Stimulated activated CD4-positive, alpha-beta T cell treated with anti-CD3 and anti-CD28 coated beads, Interleukin-15, amount 100 ng/mL, for 48 hours (primary cell): ENCODE measurements at places on chromosomes 11 and 22.
A peak's percentile ranks its signal among the peaks of the same experiment; 100 is the strongest.

GRCh38 chr22:23229646-23230045, 49.3 kb downstream of the BCR start:
- no peak for DNase-seq

- no peak for DNase-seq
Observed at GRCh38 chr22:43893266-43893665, 1.5 kb upstream of the PNPLA5 start.

- DNase-seq, result no peak
Observed at GRCh38 chr11:95378111-95378510, 147.1 kb upstream of the SESN3 start.

DNA sequence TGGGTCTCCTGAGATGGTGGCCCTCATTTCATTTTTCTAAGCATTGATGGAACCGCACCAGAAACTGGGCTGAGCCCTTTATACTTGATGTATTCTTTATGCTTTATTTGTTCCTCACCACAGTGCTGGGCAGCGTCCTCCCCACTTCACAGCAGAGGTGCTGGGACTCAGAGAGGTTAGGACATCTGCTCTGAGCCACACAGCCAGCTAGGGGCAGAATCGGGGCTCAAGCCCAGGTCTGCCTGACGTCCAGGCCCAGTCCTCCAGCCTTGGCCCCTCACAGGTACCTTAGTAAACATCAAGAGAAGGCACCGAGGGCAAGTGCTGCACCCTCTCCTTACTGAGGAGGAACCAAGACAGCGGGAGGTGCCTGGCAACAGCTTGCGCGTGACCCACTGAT, 20.2 kb upstream of the SHISAL1 start:
- no peak for DNase-seq

DNA sequence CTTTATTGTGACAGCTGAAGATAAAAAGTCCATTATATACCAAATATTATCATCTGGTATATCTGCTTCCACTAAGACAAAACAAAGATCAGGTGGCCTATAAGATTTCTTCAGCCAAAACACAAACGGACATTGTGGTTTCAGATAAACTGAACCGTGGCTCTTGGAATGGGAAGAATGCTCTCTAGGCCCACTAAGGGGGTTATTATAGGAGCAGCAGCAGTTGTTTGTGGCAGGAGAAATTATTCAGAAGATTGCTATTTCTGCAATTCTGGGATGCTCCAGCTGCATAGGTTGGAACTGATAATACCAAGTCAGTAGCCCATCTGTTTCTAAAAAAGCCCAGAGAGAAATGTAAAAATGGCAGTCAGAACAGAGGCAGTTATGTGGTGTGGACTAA, 145.3 kb downstream of the NCAM1 start:
- no peak for DNase-seq

- no peak for DNase-seq
Observed at GRCh38 chr22:45784357-45785277, 113.0 kb downstream of the ATXN10 start.

GRCh38 chr22:49792107-49792506, 35.6 kb downstream of the BRD1 start:
- no peak for DNase-seq

- no peak for DNase-seq
Observed at GRCh38 chr11:134665188-134665535, 253.1 kb upstream of the B3GAT1 start.

DNA sequence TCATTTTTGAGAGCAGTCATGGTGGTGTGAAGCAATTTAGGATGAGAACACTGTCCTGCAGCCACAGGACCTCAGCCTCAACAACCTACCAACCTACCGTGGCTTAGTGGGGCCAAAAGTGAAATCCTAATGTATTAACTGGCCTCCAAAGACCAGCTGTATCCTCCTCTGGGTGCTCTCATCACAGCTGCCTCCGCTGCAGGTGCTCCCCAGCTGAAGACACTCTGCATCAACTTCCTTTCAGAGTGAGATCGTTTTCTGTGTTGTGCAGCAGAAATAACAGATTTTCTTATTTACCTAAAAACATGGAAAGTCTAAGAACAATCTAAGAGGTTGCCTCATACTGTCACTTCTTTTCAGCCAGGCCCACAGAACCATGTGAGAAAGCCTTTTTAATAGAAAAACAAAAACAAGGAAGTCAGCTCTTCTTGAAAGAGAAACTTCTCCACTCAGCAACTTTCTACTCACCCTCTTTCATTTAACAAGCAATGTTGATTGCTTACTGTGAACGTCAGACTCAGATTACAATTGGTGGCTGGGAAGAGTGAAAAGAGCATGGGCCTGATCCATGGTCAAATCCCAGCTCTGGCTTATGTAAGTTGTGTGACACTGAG, 136.1 kb downstream of the TENM4 start:
- DNase-seq, result no peak

DNA sequence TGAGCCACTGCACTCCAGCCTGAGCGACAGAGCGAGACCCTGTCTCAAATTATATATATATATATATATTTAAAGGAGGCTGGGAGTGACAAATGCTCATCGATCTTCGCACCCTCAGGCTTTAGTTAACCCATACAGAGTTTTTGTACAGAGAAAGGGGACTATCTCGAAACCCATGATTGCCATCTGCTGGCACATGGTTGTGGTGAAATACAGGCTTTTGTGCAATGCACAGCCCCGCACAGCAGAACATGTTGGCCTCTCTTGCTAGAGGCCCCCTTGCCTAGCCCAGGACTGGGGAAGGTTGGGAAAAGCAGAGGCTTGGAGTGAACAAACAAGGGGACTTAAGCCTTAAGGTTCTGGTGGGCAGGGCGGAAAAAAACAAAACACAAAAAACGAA, 3.6 kb downstream of the MYBPC3 start:
- DNase-seq, result no peak

GRCh38 chr11:27211370-27212127, 151.5 kb downstream of the CCDC34 start:
- no peak for DNase-seq

DNA sequence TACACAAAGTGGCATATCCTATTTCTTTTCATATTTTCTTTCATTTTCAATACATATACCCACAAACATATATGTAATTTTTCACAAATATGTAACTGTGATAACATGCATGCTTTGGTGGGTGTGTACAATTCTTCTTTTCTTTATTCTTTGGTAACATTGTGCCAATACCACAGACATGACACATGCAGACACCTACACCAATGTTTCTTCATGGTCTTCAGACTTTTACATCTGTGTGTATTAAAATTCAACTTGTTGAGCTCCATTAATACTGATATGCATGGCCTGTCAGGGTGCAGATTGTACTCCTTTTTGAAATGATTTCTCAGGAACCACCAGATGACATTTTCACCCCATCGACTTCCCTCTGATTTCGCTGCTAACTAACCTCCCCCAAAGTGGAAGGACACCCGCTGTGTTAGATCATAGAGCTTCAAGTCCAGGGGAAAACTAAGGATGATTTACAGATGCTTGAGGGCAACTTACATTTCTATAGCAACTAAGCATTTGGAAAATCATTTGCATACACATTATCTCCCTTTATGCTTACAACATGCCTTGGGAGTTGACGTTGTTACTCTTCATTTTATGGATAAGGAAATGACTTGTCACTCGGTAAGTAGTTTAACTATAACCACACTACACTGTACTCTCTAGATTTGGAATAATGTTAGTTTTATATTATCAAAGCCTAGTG, 10.5 kb upstream of the PANX3 start:
- DNase-seq, result no peak

DNA sequence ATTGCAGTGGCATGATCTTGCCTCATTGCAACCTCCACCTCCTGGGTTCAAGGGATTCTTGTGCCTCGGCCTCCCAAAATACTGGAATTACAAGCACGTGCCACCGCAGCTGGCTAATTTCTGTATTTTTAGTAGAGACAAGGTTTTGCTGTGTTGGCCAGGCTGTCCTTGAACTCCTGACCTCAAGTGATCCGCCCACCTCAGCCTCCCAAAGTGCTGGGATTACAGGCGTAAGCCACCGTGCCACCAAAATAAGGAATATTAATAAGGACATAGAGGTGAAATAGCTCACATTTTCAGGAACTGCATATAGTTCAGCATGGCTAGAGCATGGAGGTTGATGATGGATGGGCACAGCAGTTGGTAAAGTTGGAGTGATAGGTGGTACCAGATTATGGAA, 21.4 kb downstream of the ARHGEF12 start:
- DNase-seq, result no peak

DNA sequence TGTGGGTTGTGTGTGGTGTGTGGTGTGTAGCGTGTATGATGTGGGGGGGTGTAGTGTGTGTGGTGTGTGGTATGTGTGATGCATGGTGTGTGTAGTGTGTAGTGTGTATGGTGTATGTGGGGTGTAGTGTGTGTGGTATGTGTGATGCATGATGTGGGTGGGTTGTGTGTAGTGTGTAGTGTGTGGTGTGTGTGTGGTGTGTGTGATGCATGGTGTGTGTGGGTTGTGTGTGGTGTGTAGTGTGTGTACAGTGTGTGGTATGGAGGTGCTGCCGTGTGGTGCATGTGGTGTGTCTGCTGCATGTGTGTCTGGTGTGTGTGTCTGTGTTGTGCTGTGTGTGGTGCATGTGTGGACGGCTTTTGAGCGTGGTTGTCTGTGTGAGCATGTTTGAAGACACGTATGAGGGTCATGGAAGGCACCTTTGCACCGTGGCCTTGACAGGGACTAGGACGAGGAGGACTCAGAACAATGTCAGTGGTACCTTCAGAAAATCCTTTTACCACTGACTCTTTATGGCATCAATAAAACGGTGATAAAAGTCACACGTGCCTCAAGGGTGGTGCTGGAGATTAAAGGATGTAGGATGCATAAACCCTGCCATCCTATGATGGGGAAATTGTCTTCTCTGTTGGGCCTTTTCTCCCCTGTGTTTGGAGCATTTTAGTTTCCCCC, 328.7 kb upstream of the B3GAT1 start:
- DNase-seq, result no peak

GRCh38 chr11:12124306-12124705, 13.9 kb downstream of the MICAL2 start:
- no peak for DNase-seq

DNA sequence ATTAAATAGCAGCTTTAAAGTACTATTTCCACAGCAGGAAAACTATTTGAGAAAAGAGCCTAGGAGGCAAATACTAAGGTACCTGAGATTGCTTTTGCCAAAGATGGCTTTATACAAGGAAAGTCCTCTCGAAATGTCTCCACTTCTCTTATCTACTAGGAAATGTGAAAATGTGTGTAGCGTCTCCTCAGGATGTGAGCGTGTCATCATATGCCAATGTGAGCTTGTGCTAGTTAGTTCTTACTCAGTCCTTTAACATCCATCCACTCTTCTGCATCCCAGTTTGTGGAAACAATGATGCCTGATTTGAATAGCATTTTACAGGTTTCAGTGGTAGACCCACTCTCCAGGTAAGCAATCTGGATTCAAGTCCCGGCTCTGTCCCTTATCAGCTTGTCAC, 421.0 kb downstream of the DYNC2H1 start:
- DNase-seq, result no peak

GRCh38 chr22:40606306-40606705, 30.2 kb downstream of the MRTFA start:
- DNase-seq, result no peak

- DNase-seq, result no peak
Observed at GRCh38 chr11:34731603-34732002, 110.7 kb downstream of the EHF start.

GRCh38 chr22:43206509-43207161, 19.7 kb upstream of the TTLL12 start:
- no peak for DNase-seq

GRCh38 chr22:28360939-28361338, 318.7 kb downstream of the TTC28 start:
- no peak for DNase-seq

GRCh38 chr11:118623269-118623655, 15.8 kb downstream of the PHLDB1 start:
- DNase-seq, result no peak

DNA sequence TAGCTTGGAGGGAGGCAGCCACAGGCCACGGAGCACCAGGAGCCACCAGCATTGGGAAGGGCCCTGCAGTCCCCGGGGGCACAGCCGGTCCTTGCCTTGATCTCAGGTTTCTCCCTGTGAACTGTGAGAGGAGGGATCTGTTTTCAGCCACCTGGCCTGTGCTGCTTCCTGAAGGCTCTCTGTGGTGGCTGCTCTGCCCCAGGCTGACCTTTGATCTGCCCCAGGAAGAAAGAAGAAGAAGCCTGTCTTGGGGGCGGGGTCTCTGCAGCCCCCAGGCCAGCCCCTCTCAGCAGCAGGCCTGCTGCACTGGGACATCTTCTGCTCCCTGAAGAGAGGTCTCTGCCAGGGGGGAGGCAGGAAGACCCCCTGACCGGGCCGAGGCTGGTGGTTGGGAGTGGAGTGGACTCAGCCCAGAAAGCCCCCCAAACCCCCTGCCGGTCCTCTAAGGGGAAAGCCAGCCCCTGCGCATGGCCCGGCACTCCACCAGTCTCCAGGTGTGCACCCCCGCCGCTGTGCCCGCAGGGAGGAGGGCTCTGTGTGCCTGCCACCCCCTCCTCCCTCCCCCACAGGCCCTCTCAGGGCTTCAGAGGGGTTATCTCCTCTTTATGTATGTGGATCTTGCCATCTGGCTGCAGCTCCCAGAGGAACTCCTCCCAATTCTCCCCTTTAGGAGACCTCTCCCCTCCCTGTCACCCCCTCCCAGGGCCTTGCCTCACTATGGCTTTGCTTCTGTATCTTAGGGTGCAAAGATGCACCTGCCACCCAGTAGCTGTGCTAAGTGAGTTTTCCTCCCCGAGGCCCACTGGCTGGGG, 675.3 kb downstream of the BRD1 start:
- DNase-seq, result no peak

DNA sequence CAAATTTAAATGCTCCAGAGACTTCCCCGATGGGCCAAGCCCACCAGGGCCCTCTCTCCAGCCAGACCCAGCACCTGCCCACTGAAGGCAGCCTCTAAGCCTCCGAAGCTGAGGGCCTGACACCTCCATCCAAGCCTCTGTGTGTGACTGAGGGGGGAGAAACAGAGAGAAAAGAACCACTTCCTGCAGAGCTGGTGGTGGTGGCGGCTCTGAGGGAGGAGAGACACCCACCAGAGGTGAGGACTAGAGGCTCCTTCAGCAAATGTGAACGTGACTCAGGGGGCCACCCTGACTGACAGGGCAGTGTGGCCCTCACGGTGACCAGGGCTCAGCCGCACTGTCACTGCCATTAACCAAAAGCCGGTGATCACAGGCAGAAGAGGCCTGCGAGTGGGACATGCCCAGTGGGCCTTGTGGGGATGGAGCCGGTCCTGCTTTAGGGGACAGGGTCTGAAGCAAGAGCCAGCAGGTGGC, 31.0 kb upstream of the CD5 start:
- DNase-seq, result peak; percentile 49

DNA sequence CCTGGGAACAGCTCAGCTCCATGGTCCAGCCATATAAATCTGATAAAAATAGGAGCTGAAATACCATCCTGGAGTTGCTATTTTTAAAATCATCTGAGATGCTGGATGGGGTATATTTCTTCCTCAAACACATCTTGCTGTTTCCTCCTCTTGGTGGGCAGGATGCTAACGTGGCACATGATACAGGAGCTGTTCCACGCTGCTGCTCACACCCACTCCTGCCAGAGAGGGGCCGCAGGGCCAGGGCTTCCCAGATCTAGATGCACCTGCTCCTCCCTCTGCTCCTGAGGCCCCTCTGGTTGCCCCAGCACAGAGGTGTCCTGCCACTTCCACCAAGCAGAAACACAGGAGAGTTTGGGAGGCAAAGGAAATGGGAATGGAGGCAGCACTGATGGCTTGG, 3.3 kb upstream of the ST3GAL4 start:
- no peak for DNase-seq

GRCh38 chr22:32745251-32745995, 56.1 kb upstream of the TIMP3 start:
- no peak for DNase-seq

- no peak for DNase-seq
Observed at GRCh38 chr22:45238957-45239680, 1.6 kb downstream of the KIAA0930 start.

GRCh38 chr22:29265929-29266328, 1.9 kb downstream of the RHBDD3 start:
- DNase-seq, result no peak
